Astrocyte (in vitro differentiated cells and primary cell): ENCODE measurements at places on chromosomes 12 and 14.

- DNase-seq: no peak
Observed at GRCh38 chr14:103961928-103962578, 19.7 kb upstream of the RD3L start.

GRCh38 chr14:79576424-79576823, 634.9 kb downstream of the DIO2 start:
- DNase-seq: peak; percentile 74

DNA sequence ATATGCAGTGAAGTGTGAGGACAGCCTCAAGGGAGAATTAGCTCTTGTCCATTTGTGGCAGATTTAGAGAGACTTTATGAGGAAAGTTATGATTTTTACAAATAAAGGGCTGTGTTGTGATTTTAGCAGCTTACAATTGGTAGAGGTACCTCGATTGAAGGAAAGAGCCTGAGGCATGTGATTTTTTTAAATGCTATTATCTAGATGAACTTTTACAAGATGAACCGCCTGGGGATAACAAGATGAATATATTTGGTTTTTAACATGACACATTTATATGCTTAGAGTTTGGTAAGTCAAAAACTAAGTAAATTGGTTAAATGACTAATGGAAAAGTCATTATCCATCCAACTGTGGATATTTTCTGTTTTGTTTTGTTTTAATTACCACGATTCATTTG, 52.6 kb downstream of the AEBP2 start:
- no peak for DNase-seq

- DNase-seq: no peak
Observed at GRCh38 chr12:52598966-52599365, 2.3 kb downstream of the KRT72 start.

DNA sequence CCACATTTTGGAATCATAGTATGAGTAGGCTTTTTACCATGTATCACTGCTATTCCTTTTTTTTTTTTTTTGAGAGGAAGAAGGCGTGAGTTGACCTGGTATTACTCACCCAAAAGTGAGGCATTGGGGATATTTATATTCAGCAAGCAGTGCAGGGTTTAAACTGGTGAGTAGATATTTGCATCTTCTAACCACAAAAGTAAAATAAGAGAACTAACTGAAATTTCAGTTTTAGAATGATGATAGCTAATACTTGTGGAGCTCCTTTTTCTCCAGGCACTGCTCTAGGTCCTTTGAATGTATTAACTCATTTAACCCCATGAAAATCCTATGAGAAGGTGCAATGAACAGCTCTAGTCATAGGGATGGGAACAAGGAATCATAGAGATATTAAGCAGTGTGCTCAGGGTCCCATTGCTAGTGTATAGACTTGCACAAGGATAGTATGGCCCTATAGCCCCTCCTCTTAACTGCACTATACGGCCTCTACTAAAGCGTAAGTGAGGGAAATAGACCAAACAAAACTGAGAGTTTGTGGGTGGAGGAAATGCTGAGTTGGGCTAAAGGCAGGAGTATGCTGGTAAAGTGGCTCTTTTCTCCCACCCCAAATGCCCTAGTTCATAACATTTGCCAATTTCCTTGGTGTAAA, 104.3 kb upstream of the MAX start:
- peak; percentile 83 for DNase-seq

- DNase-seq: peak; percentile 21
Observed at GRCh38 chr12:95815632-95816212, 25.2 kb upstream of the NTN4 start.

GRCh38 chr12:47651368-47652254, 54.2 kb downstream of the RPAP3 start:
- peak; percentile 35 for DNase-seq

DNA sequence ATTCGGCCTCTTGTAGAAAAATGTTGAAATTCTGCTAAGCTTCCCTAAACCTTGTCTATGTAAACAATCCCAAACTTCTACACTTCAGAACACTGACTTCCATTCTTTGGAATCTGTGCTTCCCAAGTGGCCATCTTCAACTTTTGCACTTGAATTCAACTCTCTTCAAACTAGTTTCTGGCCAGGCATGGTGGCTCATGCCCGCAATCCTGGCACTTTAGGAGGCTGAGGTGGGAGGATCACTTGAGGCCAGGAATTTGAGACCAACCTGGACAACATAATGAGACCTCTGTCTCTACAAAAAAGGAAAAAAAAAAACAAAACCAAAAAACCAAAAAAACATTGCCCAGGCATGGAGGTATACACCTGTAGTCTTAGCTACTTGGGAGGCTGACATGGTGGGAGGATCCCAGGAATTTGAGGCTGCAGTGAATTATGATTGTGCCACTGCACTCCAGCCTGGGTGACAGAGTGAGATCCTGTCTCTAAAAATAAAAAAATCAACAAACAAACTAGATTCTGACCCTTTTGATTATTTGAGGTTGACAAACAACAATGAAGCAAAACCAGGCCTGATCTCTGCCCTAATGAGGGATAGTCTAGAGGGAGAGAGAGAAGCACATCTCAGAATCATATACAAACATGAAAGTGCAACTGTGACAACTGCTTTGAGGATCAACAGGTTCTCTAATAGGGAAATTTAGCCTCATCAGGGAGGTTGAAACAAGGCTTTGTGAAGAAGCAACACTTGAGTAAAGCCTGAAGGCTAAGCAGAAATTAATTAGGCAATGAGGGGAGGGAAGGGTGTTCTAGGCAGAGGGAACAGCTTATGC, 11.6 kb upstream of the C12orf75 start:
- DNase-seq: no peak

- no peak for DNase-seq
Observed at GRCh38 chr14:93757206-93757605, 31.1 kb downstream of the PRIMA1 start.

- DNase-seq: no peak
Observed at GRCh38 chr12:119994892-119995658, 6.0 kb downstream of the BICDL1 start.
